ENCODE measurements at places on chromosomes 2 and 18. TPM values are rescaled to one million over a fixed set of nuclear protein-coding genes. Genes with fewer than 3 reads are reported as not detected.
A peak's percentile ranks its signal among the peaks of the same experiment; 100 is the strongest.

- no peak for DNase-seq
Observed at GRCh38 chr2:39476524-39476923, 39.4 kb upstream of the MAP4K3 start.

DNA sequence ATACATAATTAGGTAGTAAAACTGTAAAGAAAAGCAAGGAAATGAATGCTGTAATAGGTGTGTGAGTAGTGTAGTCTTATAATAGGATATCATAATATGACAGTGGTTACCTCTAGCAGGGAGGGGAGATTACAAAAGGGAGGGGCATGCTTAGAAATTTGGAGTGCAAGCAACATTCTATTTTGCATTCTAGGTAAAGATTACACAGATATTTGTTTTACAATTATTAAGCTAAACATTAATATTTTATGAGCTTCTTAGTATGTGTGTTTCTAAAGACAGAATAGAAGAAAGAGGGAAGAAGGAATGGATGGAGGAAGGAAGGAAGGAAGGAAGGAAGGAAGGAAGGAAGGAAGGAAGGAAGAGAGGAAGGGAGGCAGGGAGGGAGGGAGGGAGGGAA, 177.9 kb downstream of the PAX3 start:
- no peak for DNase-seq

DNA sequence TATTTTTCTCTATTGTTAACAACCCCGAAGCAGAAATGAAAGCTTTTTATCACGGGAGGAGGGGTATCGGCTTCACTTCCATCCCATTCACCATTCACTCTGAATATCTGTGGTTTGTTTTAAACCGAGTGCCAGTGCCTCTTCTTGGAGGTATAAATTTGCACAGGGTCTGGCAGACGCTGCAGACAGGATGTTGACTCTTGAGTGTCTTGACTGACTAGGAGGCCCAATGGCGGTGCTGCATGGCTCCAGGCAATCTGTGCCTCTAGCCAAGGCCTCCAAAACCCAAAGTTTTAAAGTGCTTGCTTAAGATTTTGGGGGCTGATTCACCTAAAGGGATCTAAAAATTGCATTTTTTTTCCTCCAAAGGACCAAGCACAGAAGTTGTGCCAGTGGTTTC, 183.8 kb downstream of the LTBP1 start:
- DNase-seq: no peak

DNA sequence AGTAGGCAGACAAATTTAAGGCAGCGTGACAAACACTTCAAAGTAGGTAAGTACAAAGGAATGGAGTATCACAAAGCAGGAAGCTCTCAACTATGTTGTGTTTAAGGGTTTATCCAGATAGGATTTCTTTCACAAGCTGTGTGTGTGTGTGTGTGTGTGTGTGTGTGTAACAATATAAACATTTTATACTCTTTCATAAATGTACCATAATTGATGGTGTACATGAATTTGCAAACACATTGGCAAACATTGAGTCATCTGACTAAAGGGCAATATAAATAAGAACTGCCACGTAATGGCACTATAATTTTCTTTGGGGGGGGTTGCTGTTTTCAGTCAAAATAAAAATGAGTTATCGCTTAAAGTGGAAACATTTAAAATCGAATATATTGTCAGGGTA, 1004.4 kb upstream of the DDX18 start:
- DNase-seq: no peak

DNA sequence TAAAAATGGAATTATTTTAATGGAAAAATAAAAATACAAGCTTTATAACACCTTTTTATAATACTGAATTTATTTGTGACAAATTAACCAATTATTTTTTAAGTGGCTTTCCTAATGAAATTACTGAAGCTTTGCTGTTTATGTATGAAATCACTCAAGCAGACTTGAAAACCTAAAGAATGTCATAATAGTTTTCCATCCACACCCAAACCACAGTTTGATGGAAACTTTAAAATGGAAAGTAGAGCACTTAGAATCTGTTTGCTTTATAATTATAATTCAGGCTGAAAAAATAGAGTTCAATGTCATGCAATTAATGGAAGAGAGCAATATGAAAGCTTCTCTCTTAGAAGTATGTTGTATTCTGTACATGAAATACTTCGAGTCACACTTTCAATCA, 31.6 kb upstream of the WDR75 start:
- DNase-seq: no peak

GRCh38 chr2:23589739-23590138, 204.8 kb downstream of the KLHL29 start:
- no peak for DNase-seq

DNA sequence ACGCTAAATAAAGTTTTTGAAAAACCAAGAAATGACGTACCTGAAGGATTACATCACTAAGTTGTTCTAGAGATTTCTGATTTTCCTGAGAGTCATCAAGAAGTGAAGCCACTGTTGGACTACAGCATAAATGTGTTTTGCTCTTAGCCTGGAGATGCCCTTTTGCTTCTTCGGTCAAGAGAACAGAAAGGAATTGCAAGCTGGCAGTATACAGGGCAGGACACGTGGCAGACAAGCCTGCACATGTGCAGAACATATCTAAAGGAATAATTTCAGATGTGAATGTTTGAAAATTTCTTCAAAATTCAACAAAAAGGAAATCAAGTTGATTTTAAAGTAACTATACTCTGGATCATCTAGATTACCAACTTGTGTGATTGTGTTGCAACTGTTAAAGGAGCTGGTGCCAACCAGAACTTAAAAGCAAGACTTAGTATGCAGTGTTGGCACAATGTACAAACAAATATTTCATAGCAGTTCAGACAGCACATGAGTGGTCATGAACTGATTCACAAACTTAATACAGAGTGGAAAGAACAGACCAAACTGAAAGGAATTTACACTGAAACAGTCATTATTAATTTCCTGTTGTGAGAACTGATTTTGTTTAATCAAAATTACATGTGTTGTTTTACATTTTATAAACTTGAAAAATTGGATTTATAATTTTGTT, 100.4 kb upstream of the CD226 start:
- DNase-seq: no peak

GRCh38 chr2:168780669-168781071, 21.8 kb upstream of the NOSTRIN start:
- DNase-seq: no peak

- DNase-seq: peak; percentile 63
Observed at GRCh38 chr18:48975817-48976649, 25.3 kb upstream of the SMAD7 start.

DNA sequence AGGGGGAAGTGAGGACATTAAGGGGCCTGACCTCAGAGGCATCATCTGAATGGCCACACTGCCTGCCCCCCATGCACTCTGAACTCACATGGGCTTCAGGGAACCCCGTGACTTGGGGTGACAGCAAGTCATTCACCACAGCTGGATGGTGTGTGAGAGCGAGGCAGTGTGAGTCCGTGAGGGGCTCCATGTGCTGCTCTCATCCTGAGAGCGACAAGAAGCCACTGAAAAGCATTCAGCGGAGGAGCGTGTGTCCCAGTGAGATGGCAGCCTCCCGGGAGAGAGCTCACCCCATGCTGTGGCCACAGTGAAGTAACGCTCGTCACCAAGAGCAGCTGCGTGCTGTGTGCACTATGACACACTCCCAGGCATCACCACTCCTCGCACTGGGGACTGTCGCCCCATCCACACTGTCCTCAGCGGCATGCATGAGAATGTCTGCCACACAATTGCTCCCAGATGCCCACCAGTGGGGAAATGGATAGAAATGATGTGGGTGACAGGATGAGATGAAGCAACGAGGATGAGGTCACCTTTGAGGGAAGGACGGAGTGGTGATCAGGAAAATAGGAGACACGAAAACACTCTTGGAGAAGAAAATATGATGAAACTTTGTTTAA, 213.0 kb upstream of the RAB6C start:
- no peak for DNase-seq

DNA sequence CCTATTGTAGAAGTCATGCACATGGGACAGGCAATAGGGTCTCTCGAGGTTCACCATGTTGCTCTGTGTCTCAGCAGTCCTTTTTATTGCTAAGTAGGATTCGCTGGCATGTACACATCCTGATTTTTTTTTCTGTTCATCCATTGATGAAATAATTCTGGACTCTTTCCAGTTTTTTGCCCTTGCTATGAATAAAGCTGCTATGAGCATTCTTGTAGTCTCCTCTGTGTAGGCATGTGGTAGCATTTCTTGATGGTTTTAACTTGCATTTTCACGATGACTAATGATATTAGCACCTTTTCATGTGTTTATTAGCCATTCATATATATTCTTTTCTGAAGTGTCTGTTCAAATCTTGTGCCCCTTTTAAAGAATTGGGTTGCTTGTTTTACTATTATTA, 65.8 kb upstream of the EDAR start:
- DNase-seq: no peak

DNA sequence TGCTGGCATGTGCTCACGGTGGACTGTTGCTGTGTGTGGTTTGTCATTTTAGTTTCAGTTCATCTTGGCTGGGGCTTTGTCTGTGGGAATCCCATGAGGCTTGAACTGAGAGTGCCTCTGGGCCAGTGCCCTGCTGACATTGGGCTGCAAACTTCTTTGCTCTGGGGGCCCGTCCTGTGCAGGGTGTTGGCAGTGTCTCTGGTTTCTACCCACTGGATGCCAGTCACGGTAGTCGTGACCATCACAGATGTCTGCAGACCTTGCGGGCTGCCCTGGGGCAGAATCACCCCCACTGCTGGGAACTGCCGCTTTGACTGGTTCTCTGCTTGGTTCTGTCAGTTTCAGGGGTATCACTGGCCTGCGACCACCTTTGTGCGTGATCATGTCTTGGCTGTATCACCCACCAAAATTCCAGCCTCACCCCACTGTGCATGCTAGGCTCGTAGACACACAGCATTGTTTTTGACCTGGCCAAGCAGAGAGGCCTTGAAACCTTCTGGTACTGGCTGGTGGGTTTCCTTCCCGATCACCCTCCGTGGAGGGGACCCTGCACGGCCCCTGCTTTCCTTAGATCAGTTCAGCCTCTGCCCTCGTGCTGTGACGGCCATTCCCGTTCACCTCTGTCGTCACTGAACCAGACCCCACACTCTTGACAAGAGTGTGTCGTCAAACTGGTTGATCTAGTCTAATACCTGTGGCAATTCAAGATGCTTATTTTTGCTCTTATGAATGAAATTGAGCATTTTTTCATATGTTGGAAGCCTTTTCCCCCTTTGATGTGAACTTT, 57.6 kb downstream of the KCNG2 start:
- no peak for DNase-seq

DNA sequence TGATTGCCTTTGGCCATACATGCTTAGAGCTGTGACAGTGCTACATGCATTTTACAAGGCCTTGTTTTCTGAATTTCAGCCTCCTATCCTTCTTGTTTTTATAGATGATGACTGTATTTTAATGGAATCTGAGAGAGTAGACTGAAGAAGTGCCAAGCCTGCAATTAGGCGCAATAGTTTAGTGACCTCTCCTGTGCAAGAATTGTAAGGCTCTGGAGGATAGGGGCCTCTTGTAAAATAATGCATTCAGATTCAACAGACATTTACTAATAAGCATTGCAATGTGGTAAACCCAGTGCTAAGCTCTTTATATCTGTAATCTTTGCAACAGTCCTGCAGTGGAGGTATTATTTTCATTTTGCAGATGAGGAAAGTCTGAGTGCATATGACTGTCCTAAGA, 105.5 kb downstream of the TDRD15 start:
- no peak for DNase-seq

DNA sequence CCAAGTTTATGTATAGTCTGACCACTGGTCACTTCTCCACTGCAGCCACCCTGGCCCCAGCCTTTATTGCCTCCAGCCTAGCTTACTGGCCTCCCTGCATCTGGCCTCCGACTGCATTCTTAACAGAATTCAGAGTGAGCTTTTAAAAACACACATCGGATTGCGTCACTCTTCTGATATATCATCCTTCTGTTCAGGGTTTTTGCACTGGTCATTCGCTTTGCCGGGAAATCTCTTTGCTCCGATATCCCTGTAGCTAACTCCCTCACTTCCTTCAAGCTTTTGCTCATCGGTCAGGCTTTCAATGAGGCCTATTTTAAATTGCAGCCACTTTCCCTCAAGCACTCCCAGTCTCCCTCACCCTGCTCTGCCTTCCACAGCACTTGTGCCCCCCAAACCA, 101.6 kb upstream of the DLX2 start:
- DNase-seq: no peak

GRCh38 chr2:86378469-86378868, 41.0 kb upstream of the REEP1 start:
- DNase-seq: no peak

DNA sequence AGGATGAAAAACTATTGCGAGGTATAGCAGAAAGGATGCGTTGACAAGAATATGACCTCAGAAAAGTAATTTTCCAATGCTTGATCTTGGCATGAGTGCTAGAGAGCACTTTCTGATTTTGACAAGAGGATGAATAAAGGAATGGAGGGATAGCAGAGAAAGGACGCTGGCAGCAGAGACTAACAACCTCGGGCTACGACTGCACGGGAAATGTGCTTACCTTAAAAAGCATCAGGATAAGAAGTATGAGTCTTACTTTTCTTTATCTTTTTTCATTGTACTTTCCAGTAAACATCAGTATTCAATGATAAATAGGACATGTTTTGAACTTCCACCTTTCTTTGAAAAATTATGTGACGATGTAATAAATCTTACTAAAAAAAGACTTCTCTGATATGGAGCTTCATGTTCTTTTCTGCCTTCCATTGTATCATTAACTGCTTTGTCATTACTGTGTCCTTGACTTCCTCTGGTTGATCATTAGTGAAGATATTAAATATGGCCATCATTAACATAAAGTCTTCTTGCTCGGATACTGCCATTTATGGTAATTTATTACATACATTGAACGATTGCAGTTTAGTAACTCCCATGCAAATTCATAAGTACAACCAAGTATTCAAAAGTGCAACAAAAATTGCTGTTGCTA, 265.6 kb downstream of the DSEL start:
- DNase-seq: no peak

- DNase-seq: no peak
Observed at GRCh38 chr2:149160701-149161217, 122.3 kb downstream of the LYPD6B start.

DNA sequence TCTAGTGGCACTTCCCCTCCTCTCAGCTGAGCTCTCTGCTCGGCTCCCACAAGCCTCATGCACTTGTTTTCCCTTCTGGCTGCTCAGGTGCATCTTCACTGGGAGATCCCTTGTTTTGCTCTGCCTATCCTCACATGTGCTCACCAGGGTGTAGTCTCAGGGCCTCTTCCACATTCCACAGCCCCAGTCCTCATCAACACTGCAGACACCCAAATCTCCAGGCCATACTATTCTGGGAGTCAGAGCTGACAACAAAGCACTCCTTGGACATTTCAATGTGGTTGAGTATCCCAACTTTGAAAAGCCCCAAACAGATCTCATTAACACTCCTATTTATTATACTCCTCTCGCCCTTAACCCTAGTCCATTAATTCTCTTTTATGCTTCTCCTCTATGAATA, 71.3 kb downstream of the CCDC93 start:
- DNase-seq: no peak

GRCh38 chr18:48997985-48998831, 47.4 kb upstream of the SMAD7 start:
- peak; percentile 80 for DNase-seq

- no peak for DNase-seq
Observed at GRCh38 chr2:174322746-174323145, 12.0 kb upstream of the SP9 start.

The CCDC74B gene
- total RNA-seq: not detected

The IL36B gene
- not detected for total RNA-seq

The CBLN2 gene
- not detected for total RNA-seq
